ENCODE measurements at places on chromosomes 16 and 17.

DNA sequence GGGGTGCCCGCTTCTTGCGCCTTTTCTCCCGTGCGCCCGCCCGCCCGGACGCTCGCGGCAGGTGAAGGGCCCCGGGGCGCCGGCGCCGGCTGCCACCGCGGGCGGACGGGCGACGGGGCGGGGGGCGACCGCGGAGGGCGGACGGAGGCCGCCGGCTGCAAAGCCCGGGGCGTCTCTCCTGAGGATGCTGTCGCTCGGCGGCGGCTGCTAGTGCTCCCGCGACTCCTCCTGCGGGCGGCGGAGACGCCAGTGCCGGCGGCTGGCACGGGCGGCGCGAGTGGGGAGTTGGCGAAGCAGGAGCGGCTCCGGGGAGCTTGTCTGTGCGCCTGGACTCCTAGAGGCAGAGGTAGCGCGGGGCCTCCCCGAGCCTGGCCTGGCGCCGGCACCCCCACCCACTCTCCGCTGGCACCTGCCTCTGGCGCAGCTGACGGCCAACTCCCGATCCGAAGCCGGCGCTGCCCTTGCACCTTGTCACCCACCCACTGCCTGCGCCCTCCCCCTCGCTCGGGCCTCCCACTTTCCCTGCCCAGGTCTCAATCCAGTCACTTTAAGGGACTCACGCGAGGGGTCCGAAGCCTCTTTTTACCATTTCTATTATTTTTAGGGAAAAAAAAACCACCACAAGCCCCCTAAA, at the start of gene FAM20A:
Gene FAM20A, minus strand, starts transcription at position 437 of the 634 bp plus-strand sequence. CDS start 701 bp downstream, outside the sequence.
- no peak for DNase-seq

DNA sequence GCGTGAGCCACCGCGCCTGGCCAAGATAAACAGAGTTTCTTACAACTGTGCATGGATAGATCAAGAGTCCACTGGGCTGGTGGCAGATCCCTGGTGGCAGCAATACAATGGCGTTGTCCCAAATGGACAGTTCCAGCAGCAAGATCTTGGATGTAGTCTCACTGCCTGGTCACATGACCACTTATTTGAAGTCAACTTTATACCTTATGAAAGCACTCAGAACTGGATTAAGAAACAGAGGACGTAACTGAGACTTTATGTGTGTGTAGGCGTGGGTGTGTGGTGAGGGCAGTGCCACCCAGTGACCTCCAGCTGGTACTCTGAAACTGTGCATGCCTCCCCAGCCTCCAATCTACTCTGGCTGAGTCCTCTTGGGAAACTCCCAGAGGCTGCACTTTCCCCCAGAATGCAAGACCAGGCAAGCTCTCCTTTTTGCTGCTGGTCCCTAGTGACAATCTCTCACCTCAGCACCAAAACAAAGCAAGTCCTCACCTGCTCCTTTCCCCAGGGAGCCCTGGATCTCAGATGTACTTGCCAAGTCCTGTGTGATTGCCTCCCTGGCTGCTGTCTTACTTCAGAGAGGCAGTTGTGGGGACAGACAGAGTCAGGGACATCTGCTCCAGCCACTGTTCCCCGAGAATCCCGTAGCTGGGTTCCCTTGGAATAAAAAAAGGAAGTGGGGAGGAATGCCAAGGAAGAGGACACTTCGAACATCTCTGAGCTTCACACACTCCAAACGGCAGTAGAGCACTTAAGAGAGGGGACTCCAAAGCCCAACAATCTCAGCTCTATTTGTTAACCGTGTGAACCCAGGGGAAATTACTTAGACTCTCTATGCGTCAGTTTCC, 11.7 kb upstream of the ST6GALNAC2 start:
- DNase-seq, result no peak

GRCh38 chr16:85027958-85028684, 526 bp downstream of the KIAA0513 start:
- no peak for DNase-seq

- DNase-seq, result no peak
These were observed 1318.4 kb downstream of the CDH8 start for GRCh38 chr16:60717808-60718207.

- no peak for DNase-seq
These were observed 46.0 kb downstream of the GLG1 start for GRCh38 chr16:74560912-74561311.

- no peak for DNase-seq
These were observed 5.3 kb upstream of the CCL1 start for GRCh38 chr17:34368196-34368945.

- DNase-seq, result no peak
These were observed 155.5 kb downstream of the ZNF423 start for GRCh38 chr16:49700251-49701064.

- no peak for DNase-seq
These were observed 1011.6 kb downstream of the KCNJ18 start for GRCh38 chr17:22703786-22704441.

- no peak for DNase-seq
These were observed 8.8 kb upstream of the CNOT1 start for GRCh38 chr16:58638148-58639036.

DNA sequence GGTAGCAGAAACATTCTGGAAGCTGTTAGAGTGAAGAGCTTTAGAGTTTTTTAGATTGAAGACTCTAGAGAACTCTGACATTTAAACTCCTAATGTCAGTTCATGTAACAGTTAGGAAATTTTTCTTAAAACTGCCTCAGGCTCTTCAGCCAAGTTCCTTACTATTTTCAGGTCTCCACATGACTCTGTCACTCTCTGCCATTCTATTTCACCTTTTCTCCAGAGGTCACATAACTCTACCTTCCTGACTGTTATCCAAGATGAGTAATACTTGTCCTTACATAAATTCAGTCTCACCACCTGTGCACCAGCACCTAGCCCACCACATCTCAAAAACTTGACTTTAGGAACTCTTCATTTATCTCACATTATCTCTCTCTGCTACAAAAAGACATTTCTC, 347.1 kb upstream of the CA10 start:
- DNase-seq, result no peak

DNA sequence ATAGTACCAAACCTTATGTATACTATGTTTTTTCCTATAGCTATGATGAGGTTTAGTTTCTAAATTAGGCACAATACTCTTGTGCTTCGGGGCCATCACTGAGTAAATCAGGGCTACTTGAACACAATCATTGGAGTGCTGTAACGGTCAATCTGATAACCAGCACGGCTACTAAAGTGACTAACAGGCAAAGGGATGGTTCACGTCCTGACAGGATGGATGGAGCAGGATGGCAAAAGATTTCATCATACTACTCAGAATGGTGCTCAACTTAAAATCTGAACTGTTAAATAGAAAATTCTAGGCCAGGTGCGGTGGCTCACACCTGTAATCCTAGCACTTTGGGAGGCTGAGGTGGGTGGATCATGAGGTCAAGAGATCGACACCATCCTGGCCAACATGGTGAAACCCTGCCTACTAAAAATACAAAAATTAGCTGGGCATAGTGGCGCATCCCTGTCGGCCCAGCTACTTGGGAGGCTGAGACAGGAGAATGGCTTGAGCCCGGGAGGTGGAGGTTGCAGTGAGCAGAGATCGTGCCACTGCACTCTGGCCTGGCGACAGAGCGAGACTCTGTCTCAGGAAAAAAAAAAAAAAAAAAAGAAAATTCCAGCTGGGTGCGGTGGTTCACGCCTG, 7.0 kb downstream of the TUFM start:
- DNase-seq, result no peak

DNA sequence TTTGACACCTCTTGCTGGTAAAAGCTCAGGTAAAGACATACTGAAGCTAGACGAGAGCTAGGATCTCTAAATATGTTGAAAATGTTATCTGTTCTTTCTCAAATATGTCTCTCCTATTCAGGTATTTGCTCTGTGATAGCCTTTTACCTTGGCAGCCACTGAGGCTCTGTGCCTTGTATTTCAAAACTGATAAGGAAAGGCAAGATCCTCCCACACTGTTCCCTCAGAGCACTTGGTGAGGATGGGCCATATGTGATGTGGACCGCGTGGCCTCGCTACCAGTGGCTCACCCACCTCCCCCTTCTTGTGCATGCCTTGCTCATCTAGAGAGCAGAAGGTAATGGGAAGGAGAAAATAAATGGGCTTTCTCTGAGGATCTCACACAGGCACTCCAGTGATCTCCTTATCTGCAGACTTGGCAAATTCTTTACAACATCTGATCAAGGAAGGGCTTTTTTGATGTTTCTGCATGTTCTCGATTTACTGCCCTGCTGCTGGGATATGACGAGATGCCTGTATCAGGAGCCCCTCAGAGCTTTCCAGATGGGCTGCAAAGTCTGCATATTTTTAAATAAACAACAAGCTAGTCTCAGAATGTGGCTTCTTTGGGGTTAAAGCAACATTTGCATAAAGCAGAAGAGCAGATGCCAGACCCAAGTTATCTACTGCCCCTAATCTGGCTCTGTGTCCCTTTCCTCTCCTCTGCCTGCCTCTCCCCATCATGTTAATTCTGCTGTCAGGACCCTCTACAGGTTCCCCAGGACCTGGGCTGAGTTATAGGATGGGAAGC, 16.9 kb downstream of the HOXB1 start:
- no peak for DNase-seq

DNA sequence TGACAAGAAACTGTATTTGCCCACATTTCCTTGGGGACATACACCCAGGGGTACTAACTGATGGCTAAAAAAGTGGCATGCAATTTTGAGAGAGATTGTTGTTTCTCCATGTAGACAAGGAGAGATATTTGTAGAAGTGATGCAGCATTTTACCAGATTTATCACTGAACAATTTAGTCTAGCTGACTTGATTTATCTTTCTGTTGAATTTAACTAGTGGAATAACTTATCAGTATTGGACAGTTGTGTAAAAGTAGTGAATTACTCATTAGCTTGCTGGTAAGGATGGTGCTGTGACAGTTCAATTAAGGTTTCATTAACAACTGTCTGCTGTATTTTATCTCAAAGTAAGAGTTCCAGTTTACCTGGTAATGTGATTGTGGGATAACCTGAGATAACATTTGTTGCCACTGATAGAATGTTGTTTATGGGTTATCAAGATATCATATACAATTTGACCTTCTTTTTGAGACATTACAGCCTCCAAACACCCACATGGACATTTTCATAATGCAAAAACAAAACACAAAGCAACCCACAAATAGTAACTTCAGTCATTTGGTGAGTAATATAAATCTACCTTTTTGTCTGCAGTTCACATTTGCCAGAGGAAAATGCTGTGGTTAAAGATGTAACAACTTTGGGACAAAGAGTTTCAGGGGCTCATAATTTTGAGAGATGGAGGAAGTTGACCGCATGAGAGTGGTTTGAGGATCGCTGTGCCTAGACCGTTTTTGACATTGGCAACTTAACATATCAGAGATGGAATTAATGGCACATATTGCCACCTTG, 3.8 kb downstream of the NLK start:
- no peak for DNase-seq

Data from NCI-H460 (cell line).